ENCODE measurements at places on chromosomes 13 and 19.
A peak's percentile ranks its signal among the peaks of the same experiment; 100 is the strongest.

- no peak for DNase-seq
Measured at GRCh38 chr13:27106144-27106543, 65.5 kb downstream of the USP12 start.

DNA sequence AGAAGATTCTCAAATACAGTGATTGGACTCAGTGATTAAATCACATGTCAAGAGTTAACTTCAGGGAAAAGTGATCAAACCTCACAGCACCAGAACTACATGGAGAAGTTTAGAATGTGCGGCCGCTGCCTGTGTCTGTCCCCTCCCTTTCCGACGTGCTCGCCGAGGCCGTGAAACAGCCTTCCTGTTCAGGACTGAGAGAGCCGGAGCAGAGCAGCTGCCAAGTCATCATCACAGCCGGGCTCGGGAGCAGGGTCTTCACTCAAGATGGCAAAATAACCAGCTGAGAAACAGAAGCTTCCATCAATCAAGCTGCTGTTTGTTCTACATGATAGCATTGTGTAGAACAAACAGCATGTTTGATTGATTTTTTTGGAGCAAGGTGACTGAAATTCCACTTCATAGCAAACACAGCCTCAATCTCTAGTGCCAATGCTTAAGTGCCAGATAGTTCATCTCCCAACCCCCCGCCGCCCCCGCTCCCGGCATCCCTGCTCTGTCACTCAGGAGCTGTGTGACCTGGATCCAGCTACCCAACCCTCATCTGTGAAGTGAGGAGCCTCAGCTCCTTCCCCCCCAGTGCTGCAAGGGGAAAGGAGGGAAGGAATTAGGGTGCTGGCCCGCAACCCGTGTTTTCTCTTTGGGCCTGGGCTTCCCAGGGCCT is 70.6 kb downstream of the HSPH1 start:
- DNase-seq = no peak

GRCh38 chr13:48586591-48587103 is 53.8 kb upstream of the RCBTB2 start:
- peak; percentile 35 for DNase-seq

DNA sequence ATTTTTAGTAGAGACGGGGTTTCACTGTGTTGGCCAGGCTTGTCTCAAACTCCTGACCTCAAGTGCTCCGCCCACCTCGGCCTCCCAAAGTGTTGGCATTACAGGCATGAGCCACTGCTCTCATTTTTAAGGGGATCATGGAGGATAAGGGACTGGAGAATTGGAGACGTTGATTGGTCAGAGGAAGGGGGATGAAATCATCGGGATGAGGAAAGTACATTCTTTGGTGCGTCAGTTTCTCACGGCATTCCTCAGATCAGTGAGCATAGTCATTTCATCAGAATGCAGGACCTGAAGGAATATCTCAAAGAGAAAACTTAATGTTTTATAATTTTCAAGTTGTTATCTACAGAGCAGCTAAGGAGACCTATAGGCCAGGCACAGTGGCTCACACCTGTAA is 14.0 kb downstream of the ZNF114 start:
- no peak for DNase-seq

- DNase-seq = no peak
Measured at GRCh38 chr13:32024750-32025149, 6.8 kb upstream of the FRY start.

- peak; percentile 85 for DNase-seq
Measured at GRCh38 chr13:85497652-85498051, 301.6 kb downstream of the SLITRK6 start.

GRCh38 chr19:52200044-52200443 is 10.2 kb downstream of the PPP2R1A start:
- DNase-seq = peak; percentile 16

DNA sequence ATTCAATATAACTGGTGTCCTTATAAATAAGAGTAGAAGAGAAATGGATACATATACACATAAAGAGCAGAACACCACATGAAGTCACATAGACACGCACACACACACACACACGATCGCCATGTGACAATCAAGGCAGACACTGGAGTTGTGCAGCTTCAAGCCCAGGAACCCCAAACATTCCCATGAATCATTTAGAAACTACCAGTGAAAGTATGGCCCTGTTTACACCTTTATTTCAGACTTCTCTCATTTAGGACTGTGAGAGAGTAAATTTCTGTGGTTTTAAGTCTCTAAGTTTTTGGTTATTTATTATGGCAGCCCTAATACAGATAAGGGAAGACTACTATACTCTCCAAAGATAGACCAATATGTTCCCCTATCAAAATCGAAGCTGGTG is 20.4 kb upstream of the TNFSF13B start:
- no peak for DNase-seq

GRCh38 chr13:112576191-112576590 is 11.8 kb downstream of the TUBGCP3 start:
- no peak for DNase-seq

DNA sequence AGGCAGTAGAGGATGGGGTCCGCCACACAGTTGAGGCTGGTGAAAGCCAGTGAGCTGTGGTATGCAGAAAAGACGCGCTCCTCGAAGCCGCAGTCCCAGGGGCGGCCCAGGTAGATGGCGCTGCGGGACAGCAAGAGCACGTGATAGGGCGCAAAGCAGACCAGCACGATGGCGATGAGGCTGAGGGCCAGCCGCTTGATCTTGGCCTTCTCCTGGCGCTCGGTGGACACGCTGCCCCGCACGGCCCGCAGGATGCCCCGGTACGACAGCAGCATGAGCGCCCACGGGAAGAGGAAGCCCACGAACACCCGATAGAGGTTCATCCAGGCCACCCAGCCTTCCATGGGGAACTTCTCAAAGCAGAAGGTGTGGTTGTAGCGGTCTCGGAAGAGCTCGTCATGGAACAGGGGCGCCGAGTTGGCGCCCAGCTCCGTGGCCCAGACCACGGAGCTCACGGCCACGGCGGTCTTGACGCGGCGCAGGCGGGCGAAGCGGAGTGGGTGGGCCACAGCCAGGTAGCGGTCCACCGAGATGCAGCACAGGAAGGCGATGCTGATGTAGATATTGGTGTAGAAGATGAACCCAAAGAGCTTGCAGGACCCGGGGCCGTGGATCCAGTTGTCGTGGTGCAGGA is 6.5 kb upstream of the OPA3 start:
- DNase-seq = no peak

GRCh38 chr19:28134311-28134710 is 1078.6 kb downstream of the UQCRFS1 start:
- no peak for DNase-seq

DNA sequence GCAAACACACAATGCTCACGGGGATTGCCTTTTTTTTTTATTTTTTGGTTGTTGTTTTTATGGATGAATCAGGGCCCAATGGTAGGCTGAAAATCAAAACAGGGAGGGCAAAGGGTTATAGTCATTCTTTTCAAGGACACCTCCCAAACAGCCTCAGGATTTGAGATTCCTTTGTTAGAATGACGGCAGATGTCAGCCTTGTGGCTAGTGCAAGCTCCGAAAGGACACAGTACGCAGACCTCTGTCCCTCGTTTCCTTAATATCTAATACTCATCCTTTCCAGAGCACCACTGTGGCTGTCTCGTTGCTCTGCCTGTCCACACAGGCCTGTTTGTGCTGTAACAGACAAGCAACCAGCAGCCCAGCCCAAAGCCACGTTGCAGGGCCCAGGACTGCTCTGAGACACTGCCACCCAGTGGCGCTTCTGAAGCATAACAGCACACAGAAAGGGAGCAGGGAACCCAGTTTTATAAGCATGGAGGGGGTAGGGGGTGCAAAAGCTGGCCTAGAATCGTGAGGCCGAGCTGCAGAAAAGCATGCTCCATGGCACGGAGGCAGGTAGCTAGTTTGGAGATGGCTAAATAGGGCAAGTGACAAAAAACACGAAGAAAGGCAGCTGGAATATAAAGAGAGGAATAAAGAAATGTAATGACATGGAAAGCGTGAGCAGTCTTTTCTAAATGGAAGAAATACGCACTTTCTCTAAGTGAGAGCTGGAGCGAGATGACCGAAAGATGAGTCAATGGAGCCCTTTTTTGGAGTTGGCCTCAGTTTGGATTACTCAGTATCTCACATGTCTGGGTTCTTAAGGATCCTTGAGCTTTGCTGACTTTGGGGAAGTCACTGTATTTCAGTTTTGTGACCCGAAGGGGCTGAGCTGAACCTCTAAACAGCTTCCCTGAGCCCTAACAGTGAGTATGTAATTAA is 40.7 kb upstream of the MEDAG start:
- peak; percentile 83 for DNase-seq

DNA sequence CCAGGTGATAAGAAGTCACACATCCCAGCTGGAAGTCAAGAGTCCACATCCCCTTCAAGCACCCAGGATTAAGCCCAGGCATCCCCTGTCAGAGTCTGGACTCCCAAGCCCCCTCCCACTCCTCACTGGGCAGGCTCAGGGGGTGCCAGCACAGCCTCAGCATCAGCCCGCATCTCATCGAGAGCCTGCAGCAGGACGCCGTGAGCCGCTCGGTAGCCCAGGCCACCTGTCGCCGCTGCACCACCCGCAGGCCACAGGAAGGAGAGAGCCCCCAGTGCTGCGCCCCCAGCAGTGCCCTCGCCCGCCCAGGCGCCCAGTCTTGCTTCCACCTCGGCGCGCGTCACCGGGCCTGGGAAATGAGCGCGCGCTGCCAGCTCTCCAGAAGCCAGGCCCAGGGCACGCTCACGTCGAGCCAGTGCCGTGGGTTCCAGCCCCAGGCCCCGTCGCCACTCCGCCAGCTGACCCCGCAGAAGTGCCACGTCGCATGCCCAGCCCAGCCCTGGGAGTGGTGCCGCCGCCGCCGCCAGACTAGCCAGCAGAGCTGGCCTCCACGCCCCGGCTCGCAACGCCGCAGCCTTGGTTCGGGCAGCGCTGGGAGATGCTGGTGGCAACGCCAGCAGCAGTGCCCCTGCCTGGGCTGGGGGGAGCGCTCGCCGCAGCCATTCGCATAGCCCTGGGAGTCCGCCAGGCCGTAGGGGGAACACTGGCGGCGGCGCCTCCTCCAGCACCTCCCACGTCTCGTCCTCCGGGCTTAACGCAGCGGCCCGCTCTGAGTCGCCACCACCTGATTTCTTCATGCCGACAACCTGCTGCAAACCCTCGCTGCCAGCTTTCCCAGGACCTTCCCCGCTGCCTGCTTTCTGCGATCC is 3.8 kb downstream of the IRGQ start:
- DNase-seq = no peak

DNA sequence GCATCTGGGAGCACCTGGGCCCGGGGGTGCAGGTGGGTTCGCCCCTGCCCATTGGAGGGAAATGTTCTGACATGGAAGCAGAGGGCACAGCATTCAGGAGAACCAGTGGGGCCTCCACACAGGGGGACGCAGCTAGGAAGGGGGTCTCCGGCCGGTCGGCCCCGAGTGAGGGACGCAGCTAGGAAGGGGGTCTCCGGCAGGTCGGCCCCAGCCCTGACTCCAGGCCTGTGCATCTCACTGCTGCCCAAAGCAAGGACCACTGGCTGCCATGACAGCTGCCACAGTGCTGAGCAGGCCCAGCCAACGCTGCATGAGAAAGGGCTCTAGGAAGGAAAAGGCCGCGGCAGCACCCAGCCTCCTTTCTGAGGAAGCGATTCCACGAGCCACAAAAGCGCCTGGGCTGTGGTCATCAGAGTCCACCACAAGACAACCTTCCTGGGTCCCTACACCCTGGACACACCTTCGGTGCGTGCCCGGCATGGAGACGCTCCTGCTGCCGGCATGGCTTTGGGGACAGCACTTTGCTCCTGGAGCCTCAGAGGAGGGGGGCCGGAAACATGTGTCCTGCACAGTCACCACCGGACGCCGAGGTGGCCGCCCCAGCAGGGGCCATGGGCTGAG is 9.7 kb downstream of the RASA3 start:
- no peak for DNase-seq

DNA sequence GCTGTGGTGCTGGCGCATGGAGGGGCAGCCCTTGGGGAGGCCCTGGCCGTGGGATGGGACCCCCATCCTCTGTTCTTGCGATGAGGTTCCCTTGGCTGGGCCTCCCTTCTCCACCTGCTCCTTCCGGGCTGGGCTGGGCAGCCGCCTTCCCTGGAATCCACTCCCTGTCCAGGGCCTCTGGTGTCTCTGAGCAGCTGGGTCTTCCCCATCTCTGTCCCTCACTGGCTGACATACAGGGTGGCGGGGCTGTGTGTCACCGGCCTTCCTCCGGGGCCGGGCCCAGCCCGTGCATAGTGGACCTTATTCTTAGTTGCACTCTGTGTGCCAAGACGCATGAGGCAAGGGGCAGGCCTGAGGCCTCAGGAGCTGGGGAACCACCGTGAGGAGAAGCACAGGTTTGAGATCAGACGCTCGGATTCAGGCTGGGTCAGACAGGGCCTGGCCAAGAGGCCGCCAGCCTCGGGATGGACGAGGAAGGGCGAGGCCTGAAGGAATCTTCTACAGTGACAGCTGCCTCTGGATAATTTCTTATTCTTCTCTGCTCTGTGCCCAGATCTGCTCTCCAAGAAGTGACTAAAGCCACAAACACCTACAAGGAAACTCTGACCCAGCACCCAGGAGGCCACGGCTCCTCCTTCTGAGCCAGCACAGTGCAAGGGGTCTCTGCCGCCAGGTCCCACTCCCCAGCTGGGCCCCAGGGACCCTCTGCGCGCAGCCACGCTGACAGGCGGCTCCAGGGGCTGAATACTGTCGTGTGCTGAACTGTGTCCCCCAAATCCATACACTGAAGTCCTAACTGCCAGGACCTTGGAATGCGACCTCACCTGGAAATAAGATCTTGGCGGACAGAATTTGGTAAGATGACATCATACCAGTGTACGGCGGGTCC is 11.0 kb downstream of the SGTA start:
- DNase-seq = no peak

DNA sequence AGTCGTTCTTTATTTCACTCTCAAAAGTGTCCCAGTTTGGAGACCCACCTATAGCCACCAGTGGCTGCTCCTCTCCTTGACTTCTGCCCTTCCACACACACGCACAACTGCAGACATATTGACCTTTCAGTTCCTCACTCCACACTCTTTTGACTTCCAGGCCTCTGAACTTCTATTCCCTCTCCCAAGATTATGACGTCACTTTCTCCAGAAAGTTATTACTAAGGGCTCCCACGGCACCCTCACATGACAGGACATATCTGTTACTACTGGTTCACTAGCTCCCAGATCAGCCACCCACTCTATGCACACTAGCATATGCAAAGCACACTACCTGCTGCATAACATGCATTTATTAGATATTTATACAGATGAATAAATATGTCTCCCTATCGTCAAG is 45.9 kb downstream of the XPO4 start:
- no peak for DNase-seq

GRCh38 chr13:73721571-73721970 is 412.6 kb downstream of the KLF12 start:
- no peak for DNase-seq

GRCh38 chr19:41837981-41838708 is 6.3 kb downstream of the LYPD4 start:
- no peak for DNase-seq

DNA sequence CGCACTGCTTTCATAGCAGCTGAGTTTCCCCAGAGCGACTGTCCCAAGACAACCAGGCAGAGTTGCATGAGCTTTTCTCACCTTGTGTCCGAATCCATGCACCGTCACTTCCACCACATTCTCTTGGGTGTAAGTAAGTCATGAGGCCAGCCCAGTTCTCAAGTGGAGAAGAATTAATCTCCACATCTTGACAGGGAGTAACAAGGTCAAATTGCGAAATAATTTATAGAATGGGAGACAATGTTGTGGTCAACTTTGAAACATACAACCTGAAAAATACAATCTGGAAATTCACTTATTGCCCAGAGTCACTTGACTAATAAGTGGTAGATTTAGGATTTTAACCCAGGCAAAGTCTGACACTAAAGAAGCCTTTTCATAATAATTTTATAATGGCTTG is 123.7 kb downstream of the UFM1 start:
- no peak for DNase-seq
